ENCODE measurements at places on chromosomes 2 and 18. TPM values are rescaled to one million over a fixed set of nuclear protein-coding genes. Genes with fewer than 3 reads are reported as not detected.

Gene KIAA2012
- total RNA-seq: not detected

Gene SERPINB2
- total RNA-seq: not detected

Gene ADGRF3
- total RNA-seq: 2.4 TPM

DNA sequence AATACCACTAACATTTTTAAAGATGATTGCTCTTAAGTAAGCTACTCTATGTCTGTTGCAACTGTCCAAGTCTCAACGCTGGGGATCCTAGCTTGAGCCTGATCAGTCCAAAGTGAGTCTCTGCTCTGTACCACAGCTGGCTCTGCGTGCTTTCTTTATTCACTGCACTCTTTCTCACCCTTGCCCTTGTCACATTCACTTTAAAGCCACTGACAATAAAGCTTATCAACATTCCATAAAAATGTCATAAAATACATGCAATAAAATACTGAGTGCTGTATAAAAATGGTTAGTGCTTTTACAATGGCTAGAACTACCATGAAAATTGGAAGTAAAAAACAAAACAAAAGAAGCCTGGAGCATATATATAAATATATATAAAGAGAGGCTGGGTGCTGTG lies 45.5 kb upstream of the LRRTM4 start:
- no peak for DNase-seq

- DNase-seq: no peak
Observed at GRCh38 chr2:138180692-138181386, 216.6 kb downstream of the HNMT start.

DNA sequence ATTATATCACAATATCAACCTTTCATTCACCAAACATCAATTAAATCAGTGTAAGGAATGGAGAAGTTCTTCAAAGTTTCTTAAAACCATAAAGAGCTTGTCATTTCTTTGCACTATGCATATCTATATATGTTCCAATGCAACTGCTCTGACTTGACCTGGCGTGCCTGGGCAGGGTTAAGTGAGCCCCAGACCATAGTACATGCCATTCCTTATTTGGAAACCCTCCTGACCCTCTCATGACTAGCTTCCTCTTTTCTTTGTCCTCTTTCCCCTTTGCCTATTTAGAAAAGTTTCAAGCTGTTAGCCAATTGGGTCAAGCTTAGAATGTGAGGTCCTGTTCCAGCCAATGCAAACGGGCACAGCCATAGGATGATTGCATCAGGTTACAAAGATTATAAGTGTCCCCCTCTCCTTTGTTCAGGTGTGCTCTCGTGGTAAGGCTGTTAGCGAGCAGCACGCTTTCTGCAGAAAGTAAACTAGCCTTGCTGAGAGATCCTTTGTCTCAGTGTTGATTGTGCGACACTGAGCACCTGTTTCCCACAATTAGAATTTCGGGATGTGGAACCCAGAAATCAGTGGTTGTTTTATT lies 78.2 kb upstream of the UXS1 start:
- no peak for DNase-seq

DNA sequence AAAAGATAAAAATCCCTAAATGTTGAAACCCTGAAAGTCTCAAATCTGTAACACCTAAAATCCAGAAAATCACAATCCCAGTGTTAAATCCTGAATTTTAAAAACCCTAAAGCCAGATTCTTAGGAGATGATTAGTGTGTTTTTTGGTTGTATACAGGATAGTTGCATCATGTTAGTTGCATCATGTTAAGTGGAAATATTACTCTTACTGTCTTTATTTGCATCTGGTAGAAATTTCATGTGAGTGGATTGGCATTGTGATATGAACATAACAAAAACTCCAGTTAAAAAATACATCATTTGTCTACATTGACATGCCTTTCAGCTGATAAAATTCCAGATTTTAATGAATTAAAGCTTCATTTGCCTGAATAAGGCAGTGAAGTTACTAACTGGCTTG lies 683.1 kb upstream of the ACVR2A start:
- DNase-seq: no peak

DNA sequence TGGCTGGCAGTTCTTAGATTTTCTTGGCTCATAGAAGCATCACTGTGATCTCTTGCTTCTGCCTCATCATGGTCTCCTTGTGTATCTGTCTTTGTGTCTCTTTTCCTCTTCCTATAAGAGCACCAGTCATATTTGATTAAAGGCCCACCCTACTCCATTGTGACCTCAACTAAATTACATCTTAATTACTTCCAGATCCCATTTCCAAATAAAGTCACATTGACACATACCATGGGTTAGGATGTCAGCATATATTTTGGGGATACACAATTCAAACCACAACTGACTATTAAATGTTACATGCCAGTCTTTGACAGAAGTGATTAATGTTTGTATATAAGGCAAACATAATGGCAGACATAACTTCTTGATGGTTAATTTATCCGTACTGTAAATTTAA lies 27.3 kb upstream of the TMX3 start:
- no peak for DNase-seq

DNA sequence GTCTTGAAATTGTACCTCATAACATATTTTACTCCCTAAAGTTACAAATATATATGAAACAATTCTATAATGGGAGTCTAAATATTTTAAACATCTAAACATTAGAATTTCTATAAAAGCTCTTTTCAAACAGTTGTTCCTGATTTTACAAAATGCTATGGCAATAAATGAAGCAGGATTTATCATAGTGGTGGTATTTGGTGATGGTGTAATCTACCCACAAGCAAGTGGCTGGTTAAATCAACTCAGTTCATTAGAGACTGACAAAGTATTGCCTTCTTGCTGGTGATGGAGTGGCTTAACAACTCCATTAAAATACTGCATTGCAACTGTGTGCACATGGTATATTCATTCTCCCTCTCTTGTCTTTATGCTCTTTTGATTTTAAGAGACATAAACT lies 138.9 kb downstream of the PMAIP1 start:
- no peak for DNase-seq

GRCh38 chr18:54737986-54738385 lies 90.3 kb upstream of the RAB27B start:
- DNase-seq: no peak

All from activated T-cell treated with anti-CD3 and anti-CD28 coated beads, Interleukin-2, amount 50 U/mL, for 72 hours (primary cell).